Stimulated activated CD4-positive, alpha-beta T cell treated with anti-CD3 and anti-CD28 coated beads, Interleukin-1b, Interleukin-23, amount 100 ng/mL, for 24 hours (primary cell): ENCODE measurements at places on chromosomes 2 and 18.

- DNase-seq: no peak
Observed at GRCh38 chr2:75560768-75561565, at the start of gene EVA1A. Gene EVA1A, minus strand, starts transcription at chr2:75560939. Its CDS starts 42,799 bp downstream, at chr2:75518140.

DNA sequence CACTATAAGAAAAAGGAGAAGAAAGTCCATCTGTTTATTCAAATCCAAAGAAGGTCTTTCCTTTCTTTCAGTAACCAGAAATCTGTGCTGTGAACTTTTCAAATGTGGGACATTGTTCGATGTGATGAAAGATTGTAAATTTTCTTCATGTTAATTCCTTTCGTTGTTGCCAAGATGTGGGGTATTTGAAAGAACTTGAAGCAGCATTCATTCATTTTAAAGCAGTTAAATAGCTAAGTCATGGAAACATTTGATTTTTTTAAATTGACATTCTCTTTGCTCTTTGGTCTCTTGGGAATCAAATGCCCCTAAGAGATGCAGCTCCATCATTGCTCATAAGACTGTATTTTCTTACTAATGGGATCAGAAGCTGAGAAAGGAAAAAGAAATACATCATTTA lies 93.7 kb upstream of the EHBP1 start:
- no peak for DNase-seq

- no peak for DNase-seq
Observed at GRCh38 chr2:225761396-225761795, 361.9 kb downstream of the NYAP2 start.

DNA sequence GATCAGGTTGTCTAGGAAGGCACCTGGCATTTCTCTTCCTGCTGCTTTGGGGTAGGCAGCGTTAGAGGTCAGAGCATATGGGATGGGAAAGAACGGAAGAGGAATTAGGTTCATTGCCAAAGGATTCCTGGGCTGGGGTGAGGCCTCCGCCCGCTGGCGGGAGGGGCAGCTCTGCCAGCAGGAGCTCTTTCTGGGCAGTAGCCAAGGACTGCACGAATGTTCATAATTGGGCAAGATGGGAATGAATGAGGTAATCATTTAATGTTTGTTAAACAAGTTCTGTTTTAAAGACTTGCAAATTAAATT lies 253.9 kb downstream of the AGAP1 start:
- DNase-seq: no peak

DNA sequence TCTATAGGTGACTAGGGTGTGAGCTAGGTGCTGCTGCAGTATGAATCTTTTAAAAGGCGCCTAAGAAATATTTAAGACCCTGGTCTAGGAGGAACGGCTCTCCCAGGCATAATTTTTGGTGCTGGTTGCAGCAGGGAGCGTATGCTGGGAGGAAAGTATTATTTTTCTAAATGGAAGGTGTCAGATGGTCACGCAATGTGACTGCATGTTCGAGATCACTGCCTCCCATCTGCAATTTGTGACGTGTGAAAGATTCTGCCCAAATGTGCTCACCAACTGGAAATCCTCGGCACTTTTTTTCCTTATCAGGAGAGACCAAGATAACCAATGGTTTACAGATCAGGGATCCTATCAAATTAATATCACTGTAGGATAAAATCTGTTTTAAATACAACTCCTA lies 95.6 kb upstream of the KLHL14 start:
- DNase-seq: no peak

DNA sequence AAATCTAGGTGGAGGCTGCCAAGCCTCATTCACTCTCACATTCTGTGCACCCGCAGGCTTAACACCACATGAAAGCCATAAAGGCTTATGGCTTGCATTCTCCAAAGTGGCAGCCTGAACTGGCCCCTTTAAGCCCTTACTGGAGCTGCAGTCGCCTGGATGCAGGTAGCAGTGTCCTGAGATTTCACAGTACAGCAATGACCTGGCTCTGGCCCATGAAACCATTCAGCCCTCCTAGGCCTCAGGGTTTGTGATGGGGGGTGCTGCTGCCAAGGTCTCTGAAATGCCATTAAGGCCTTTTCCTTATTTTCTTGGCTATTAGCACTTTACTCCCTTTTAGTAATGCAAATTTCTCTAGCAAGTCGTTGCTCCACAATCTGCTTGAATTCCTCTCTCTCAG lies 48.6 kb downstream of the RNMT start:
- DNase-seq: no peak

DNA sequence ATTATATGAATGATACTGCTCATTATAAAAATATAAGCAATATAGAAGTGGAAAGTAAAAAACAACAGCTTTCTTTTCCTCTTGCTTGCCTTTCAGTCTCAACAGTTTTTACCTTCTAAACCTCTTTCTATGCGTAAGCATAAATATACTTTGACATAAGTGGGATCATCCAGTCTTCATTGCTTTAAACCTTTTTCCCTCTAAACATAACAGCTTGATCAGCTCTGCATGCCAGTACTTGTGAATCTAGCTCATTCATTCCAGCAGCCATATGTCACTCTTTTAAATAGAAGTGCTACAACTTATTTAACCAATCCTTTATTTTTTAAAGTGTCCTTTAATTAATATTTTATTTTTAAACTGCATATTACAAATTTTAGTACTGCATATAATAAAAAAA lies 88.1 kb downstream of the TTC27 start:
- no peak for DNase-seq

DNA sequence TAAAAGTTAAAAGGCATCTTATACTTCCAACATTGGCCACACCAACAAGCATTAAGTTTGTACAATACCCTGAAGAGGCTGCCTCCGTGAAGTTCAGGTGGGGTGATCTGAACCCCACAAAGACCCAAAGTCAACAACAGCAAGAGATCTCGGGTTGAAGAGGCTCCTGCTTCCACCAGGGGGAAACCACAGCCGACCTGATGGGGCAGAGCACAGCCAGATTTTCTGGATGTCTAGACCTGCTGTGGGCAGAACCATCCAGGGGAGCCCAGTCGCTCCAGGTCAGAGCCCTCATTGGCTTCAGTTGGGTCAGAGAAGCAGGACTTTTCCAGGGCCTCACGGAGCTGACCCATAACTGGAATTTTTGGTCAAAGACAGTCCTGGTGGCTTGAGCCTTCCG lies 66.5 kb upstream of the ACKR3 start:
- DNase-seq: no peak

- DNase-seq: no peak
Observed at GRCh38 chr2:67318563-67318962, 78.6 kb upstream of the ETAA1 start.

GRCh38 chr2:105814291-105814940 lies 69.7 kb downstream of the NCK2 start:
- no peak for DNase-seq

DNA sequence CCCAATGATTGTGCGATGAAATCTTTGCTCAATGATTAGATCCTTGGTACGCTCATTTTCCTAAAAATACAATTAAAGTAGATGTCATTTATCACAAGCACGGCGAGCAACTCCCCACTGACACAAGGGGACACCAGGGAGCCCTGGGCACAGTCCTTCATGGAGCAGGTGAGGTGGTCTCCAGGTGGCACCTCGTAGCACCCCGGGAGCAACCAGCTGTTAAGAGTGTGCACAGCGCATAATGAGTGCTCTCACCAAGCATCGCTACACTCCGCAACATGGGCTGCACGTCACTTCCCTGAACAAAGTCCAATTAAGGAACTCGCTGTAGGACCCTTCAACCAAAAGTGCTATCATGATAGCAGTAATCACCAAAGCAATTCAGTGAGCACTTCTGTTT lies 59.8 kb downstream of the ANO7 start:
- no peak for DNase-seq

DNA sequence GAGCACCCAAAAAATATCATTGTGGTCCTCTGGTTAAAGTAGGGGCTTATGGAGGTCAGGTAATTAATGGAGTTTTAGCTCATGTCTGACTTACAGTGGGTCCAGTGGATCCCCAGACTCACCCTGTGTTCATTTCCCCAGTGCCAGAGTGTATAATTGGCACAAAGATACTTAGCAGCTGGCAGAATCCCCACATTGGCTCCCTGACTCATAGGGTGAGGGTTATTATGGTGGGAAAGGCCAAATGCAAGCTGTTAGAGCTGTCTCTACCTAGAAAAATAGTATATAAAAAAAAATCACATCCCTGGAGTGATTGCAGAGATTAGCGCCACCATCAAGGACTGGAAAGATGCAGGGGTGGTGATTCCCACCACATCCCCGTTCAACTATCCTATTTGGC lies 1067.6 kb upstream of the ACVR2A start:
- DNase-seq: no peak

- no peak for DNase-seq
Observed at GRCh38 chr2:169164311-169164710, 94.9 kb downstream of the DHRS9 start.

GRCh38 chr2:175525975-175526374 lies 344.5 kb upstream of the ATP5MC3 start:
- no peak for DNase-seq

DNA sequence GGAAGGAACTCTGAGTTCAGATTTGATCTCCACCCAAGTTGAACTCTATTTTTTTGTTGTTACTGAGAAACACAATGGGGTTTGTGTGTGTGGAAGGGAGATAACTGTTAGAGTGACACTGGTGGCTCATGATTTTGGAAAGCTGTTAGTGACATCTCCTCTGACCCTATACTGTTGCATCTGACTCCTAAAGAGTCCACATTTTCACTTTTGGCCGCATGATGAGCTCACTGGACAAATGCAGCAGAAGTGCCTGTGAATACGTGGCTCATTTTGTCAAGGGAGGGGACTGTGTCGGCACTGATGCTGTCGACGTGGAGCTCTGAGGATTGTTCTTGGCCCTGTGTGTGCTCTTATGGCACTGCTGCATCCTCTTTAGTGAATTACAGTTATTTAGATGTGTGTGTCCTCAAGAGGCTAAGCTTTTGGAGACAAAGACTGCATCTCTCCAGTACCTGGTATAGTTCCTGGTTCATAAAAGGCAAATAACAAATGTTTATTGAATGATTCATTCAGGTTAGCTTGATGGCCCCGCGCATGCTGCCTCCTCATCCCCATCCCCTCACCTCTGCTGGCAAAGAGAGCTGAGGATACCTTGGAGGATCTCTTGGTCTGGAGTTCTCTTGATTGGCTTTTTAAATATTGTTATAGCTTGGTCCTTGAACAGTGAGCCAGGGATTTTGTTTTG lies 135.4 kb downstream of the PHLPP1 start:
- DNase-seq: no peak

- DNase-seq: no peak
Observed at GRCh38 chr2:45009303-45009927, at the start of gene SIX2. Gene SIX2, minus strand, starts transcription at chr2:45009452. Its CDS starts 342 bp downstream, at chr2:45009110.

GRCh38 chr18:37481491-37481890 lies 84.1 kb downstream of the CELF4 start:
- DNase-seq: no peak

GRCh38 chr2:113877711-113878598 lies 11.9 kb upstream of the ACTR3 start:
- DNase-seq: no peak

DNA sequence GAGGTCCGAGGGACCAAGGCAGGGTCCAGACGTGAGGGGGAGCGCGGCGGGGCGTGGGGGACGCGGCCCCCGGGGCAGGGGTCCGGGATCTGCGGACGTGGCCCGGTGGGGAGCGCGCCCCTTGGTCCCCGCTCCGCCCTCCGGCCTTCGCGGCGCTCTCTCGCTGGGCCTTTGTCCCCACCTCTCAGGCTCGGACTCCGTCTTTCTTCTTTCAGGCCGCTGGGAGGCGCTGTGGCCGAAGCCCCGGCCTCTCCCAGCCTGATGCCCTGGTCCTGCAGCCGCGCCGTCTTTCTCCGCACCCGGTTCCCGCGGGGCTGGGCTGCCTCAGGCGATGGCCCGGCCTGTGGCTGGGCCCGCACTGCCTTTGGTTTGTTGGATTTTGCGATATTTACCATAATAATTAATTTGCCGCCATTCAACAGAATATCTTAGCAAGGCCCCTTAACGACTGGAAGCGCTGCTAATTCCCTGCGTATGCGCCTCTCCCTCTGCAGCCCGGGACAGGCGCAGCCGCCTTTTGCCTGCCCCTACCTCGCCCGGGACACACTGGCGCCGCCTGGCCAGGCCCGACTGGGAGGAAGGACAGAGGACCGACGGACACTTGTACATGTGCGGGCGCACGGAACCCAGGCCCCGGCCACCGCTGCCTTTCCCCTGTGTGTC lies 10.8 kb downstream of the SIX3 start:
- no peak for DNase-seq

DNA sequence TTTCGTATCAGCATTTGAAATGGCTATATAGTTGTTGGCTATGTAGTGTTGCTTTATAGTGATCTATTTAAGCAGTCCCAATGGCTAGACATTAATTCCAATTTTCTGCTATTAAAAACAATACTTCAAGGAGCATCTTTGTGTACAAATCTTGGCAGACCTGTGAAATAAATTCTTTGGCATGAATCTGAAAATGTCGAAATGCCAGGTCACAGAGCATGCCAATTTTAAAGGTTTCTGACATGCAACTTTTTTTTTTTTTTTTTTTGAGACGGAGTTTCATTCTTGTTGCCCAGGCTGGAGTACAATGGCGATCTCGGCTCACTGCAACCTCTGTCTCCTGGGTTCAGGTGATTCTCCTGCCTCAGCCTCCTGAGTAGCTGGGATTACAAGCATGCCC lies 26.8 kb upstream of the CABLES1 start:
- DNase-seq: no peak

GRCh38 chr2:190718652-190719526 lies 70.0 kb downstream of the NAB1 start:
- peak; percentile 42 for DNase-seq

DNA sequence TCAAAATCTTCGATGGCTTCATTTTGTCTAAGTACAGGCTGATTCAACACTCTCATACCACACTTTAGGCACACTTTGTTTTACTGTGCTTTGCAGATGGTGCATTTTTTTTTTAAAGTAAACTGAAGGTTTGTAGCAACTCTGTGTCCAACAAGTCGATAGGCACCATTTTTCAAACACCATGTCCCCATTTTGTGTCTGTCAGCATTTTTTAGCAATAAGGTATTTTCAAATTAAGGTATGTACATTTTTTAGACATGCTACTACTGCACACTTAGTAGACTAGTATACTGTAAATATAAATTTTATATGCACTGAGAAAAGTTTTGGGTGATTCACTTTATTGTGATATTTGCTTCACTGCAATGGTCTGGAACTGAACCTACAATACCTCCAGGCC lies 44.4 kb downstream of the ORC4 start:
- DNase-seq: no peak

- no peak for DNase-seq
Observed at GRCh38 chr2:191544461-191545062, 133.4 kb upstream of the NABP1 start.

- no peak for DNase-seq
Observed at GRCh38 chr18:67302043-67302442, 214.5 kb downstream of the DSEL start.

- DNase-seq: no peak
Observed at GRCh38 chr2:44326548-44327264, 34.6 kb downstream of the PREPL start.

DNA sequence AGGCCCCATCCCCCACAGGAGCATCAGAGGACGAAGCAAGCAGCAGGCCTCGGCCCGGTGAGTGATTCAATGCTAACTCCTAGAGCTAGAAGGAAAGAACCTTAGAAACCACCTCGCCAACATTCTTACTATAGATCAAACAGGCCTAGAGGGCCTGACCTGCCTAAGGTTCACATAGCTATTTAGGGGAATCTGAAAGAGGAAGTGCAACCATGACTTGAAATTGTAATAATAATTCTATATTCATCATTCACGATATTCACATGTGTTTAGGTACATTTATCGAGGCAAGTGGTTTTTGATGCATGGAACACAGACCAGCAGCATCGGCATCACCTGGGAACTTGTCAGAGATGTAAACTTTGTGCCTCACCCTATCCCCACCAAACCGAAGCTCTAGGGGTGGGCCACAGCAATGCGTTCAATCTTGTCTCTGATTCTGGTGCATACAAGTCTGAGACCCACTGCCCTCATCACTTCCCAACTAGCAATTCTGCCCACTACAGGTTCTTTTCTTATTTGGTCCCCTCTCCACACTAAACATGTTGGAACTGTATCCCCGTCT lies 78.0 kb upstream of the DNMT3A start:
- DNase-seq: no peak
